ENCODE measurements at places on chromosomes 11 and 22.

- DNase-seq, result no peak
These were observed 693.9 kb upstream of the CHORDC1 start for GRCh38 chr11:90916706-90917105.

DNA sequence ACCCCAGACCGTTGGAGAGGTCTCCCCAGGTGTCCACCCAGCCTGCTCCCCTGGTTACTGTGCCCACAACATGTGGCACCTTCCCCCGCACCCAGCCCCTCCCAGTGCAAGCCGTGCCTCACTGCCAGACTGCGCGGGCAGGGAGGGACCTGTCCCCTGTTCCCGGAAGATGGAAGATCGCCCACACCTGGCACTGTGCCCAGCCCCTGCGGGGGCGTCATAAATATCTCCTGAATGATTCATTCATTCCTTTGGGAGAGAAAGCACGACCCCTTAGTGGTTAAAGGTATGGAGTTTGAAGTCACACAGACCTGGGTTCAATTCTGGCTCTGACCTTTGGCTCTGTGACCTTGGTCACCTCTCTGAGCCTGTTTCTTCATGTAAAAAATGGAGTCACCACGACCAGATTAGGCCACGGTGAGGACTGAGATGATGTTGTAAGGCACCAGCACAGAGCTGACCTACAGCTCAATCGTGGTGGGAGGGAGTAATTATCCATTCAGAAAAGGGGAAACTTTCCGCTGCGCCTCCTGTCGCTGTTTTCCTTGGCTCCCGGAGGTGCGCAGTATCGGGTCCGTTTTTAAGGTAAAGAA is 497 bp upstream of the SYT12 start:
- DNase-seq, result no peak

GRCh38 chr22:19992921-19993355 is 23.7 kb downstream of the ARVCF start:
- DNase-seq, result no peak

DNA sequence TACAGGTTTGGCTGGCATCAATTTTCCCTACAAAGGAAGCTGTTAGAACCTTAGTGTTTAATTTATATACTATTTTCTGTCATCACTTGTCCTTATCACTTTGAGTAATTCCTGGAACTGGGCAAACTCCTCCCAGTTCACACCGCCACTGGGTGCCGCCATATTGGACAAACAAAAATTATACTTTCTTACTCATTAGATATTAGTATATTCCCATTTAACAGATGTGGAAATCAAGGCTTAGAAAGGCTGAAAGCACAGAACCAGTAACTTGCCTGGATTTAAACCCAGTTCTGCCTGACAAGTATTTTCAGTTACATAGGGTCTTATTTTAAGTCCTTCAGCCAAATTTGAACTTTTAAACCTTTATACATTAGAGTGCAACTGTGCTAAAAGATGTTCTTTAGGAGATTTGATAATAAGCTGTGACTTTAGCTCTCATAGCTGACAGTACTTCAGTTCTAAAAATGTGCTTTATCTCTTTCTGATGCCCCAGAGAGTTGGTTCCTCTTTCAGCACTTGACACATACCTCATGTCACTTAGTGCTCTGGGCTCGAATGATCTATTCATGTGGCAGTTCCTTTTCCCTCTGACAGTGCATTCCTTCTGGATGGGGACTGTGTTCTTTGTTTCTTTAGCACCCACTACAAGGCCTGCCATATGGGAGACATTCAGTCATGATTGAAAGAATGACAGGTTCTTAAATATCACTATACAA is 25.4 kb downstream of the COA4 start:
- no peak for DNase-seq

DNA sequence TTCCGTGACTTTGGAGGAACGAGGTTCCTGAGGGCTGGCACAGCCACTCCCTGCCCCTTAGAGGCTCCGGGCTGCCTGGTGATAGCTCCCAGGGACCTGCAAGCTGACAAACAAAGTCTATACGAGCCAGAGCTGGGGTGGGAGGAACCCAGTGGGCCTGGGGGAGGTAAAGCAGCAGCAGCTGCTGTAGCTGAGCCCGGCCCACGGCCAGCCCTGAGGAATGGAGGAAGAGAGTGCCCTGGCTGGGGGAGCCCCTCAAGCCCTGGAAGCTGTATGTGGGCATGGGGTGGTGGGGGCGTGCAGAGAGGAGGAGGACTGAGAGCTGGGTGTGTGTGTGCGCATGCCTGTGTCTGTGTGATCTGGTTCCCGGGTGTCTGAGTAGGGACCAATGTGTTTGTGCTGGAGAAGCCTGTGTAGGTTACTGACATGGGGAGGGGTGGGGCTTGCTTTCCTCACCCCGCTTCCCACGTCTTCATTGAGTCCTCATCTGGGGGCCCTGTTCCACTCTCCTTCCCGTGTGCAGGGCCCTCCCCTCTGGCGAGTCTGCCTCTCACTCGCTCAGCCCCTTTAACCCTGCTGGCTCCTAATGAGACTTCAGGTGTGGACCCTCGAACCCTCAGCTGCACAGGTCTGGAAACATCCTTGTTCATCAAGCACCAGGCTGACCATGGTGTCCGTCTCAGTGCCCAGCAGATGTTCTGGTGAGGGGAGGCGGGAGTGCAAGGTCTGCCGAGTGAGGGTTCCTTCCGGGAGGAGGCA is 10.8 kb downstream of the ST3GAL4 start:
- no peak for DNase-seq

DNA sequence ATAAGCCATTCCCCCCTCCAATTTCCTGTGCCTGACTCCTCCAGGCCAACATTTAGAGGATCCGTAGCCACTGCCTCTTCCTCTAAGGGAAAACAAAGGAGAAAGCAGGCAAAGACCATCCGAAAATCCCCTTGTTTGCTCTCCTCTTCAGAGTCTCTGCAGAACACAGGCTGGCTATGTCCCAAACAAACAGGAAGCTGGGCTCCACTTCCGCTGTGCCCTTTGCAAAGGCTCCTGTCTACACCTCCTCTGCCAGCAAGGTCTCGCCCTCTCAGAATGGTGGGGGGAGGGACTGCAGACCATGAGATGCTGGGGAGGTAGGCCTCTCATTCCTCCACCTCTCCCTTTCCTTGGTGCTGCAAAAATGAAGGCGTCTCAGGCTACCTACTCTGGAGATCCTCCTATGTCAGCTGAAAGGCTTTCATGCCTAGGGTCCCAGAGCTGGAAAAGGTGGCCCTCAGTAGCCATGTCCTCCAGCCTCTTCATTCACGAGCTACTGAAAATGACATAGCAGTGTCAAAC is 596.2 kb downstream of the BUD13 start:
- no peak for DNase-seq

Measured in T-cell (primary cell).